ENCODE measurements at places on chromosomes 3 and 15.

GRCh38 chr15:68114356-68114755 is 60.2 kb downstream of the PIAS1 start:
- no peak for DNase-seq

DNA sequence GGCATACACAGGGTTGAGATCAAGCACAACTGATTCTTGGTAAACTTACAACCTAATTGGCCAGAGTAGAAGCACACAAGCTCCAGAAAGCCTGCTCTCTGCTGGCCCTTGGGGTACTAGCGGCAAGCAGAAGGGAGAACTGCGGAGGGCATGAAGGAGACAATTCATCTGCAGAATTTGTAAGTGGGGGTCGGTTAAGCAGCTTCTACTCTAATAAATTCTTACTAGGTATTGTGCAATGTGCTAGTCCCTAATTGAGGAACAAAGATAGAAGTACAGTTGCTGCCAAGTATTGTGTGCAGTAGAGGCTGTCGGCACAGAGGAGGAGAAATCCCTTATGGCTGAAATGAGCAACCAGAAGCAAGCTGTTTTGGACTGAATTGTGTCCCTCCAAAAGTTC is 91.2 kb upstream of the VEPH1 start:
- no peak for DNase-seq

GRCh38 chr3:123397921-123398785 is 50.7 kb downstream of the ADCY5 start:
- no peak for DNase-seq

DNA sequence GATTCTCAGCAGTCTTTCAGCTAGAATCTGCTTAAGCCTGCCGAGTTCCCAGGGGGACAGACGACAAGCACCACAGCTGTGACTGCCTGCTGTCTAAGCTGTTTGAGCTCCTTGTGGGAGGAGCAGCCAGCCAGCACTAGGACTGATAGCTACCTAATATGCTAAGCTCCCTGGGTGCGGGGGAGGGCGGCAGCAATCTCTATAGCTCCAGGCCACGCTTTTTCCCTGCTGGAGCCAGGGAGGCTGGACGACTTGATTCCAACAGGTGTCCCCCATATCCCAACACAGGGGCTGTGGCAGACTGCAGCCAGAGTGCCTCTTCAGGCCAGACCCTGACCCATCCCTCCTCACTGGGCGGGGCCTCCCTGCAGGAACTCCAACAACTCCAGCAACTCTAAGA is 134.1 kb upstream of the ARPP21 start:
- DNase-seq = no peak

GRCh38 chr15:67048281-67049279 is 16.8 kb upstream of the SMAD3 start:
- DNase-seq = no peak

DNA sequence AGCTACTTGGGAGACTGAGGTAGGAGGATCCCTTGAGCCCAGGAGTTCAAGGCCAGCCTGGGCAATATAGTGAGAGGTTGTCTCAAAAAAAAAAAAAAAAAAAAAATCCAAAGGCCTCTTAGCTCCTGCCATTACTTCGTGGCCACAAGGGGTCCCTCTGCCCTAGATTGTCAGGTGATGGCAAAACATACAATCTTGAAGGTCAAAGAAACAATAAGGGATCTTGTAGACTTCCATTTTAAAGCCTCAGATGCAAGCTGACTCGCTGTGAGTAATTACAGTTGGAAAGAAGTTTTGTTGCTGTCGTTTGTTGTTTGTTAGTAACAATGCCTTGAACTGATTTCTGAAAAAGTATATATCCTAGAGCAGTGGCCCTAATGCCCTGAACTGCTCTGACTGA is 55.9 kb upstream of the PLCL2 start:
- no peak for DNase-seq

DNA sequence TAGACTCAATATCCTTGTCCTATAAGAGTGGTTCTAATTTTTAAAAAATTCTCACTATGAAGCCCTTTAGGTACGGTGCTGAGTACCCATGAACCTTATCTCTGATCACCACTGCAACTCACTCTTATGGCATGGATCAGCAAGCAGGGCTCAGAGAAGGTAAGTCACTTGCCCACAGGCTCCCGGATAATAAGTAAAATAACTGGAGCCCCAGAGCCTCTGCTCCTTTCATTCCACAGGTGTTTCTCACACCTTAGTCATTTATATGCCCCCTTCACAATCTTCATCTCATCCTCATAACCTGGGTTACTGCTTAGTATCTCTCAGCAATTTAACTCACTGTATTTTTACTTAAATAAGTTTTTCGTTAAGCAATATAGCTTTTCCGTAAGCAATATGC is 28.4 kb upstream of the AKAP13 start:
- no peak for DNase-seq

- no peak for DNase-seq
Observed at GRCh38 chr15:47846876-47847275, 129.6 kb downstream of the SEMA6D start.

GRCh38 chr3:132840201-132840700 is 118.0 kb upstream of the NPHP3 start:
- no peak for DNase-seq

GRCh38 chr15:78850941-78851755 is 21.5 kb upstream of the MORF4L1 start:
- DNase-seq = no peak

- DNase-seq = peak; percentile 13
Observed at GRCh38 chr3:160665784-160666526, 11.0 kb upstream of the ARL14 start.

Data from NCI-H1930 (cell line).